ENCODE measurements at places on chromosomes 5 and 9. TPM values are rescaled to one million over a fixed set of nuclear protein-coding genes. Genes with fewer than 3 reads are reported as not detected.

Gene OR13D1
- not detected for total RNA-seq

Gene CA9
- 2.9 TPM for total RNA-seq

Gene MROH2B
- total RNA-seq: not detected

Gene ASPN
- total RNA-seq: not detected

Gene CXCL14
- total RNA-seq: not detected

Gene TMC1
- not detected for total RNA-seq

Gene FOXD4L3
- total RNA-seq: not detected

Gene TBCA
- total RNA-seq: 210 TPM

Gene RANBP17
- total RNA-seq: not detected

Gene SPINK4
- total RNA-seq: not detected

Gene F2RL1
- 1.6 TPM for total RNA-seq

Gene STK32A
- not detected for total RNA-seq

Gene C5orf46
- not detected for total RNA-seq

Gene SKIC3
- 75.8 TPM for total RNA-seq

Gene PRSS3
- not detected for total RNA-seq

Gene ABL1
- 31.8 TPM for total RNA-seq

Gene RMI1
- 25.5 TPM for total RNA-seq

Gene CDH9
- not detected for total RNA-seq

Gene ARL14EPL
- not detected for total RNA-seq

Gene PCDHGA12
- 0.09 TPM for total RNA-seq

Gene INSL4
- total RNA-seq: not detected

Gene BTNL3
- not detected for total RNA-seq

Gene BAAT
- total RNA-seq: 0.07 TPM

Gene CEP78
- total RNA-seq: 35.0 TPM

Gene IL13
- total RNA-seq: 5.5 TPM

Gene SLC34A3
- not detected for total RNA-seq

Gene BTNL8
- not detected for total RNA-seq

Gene TRPM3
- not detected for total RNA-seq

Gene SARDH
- 7.8 TPM for total RNA-seq

Gene GGTA1
- total RNA-seq: not detected

Gene P4HA2
- total RNA-seq: 8.9 TPM

Data from activated CD4-positive, alpha-beta T cell treated with anti-CD3 and anti-CD28 coated beads for 36 hours (primary cell).